ENCODE measurements at places on chromosomes 2 and 18. TPM values are rescaled to one million over a fixed set of nuclear protein-coding genes. Genes with fewer than 3 reads are reported as not detected.

The MARCO gene
- not detected for total RNA-seq

DNA sequence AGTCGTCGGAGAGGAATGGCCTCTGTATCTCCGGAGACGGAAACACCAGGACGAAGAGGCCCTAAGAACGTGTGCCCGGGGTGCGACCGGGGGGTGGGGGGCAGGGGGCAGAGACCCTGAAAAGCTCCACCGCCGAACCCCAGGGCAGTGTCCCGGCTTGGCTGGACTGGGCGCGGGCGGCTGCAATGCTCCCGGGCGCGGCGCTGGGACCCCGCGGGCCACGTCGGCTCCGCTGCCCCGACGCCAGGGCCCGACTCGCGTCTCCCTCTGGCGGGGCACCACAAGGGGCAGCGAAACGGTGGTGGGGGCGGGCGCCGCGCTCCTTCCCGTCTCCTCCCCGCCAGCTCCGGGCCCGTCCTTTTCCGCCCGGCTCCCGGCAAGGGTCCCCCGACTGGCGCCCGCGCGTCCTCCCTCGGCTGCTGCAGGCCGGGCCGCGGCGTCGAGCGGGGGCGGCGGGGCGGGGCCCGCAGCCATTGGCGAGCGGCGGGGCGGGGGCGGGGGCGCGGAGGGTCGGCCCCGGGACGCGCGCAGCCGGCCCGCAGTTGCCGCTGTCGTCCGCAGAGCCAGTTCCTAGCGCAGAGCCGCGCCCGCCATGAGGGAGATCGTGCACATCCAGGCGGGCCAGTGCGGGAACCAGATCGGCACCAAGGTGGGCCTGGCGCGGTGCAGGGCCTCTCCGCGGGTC, at the start of gene TUBB6:
Gene TUBB6 (plus strand): TSS at position 541 of the 685 bp plus-strand sequence. CDS start 52 bp downstream, at position 593.
- DNase-seq, result peak; percentile 38

DNA sequence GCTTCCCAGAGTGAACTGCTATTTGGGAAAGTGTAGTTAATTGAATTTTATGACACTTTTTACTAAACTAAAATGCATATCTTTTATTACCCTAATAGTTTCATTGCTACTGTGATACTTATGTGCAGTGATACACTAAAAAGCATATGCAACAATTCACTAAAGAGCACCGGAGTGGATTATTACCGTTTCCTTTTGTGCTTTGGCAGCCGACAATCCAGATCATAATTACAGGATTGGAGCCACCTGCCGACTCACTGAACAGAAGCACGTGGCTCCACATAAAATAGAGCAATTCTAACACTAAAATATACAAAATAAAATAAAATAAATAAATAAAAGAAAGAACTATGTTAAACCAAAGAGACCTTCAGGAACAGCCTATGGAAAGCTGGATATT, 583.4 kb downstream of the NRXN1 start:
- no peak for DNase-seq

DNA sequence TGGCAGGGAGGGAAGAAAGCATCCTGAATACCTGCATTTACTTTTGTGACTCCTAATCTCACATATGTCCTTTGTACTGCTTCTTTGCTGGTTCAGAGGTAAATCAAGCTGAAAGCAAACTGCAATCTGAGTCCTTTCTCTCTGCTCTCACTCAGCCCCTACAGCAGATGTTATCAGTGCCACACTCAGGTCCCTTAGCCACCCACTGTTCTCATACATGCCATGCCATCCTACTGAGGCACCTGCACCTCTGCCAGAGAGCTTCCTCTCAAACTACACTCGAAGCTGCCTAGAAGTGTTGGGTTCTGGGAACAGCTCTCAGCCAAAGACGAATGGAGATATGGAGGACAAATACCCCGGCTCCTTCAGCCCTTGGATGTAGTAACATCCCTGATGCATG, 244.5 kb downstream of the TXNL1 start:
- no peak for DNase-seq

- no peak for DNase-seq
Measured at GRCh38 chr2:158803506-158803905, 8.4 kb downstream of the DAPL1 start.

GRCh38 chr2:186697536-186697935, 3.7 kb downstream of the FAM171B start:
- DNase-seq, result no peak

GRCh38 chr2:231409776-231410175, 14.3 kb downstream of the B3GNT7 start:
- no peak for DNase-seq

DNA sequence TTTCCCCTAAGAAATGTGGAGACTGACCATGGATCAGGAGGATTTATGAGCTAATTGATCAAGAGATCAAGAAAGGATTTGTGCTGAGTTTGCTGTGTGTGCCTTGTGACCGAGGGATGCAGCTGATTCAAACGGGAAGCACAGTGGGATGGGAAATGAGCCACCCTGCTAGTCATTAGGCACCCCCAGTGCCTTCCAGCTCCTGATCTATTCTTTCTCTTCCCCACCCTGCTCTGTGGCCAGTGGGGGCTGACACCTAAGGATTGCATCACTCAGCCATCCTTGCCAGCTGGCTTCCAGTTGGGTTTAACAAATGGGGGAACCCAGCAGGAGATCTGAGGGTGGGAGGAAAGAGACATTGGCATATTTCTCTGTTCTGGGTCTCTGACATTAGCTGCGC, 132.2 kb upstream of the CXCR4 start:
- no peak for DNase-seq
